GDM1 (cell line): ENCODE measurements at places on chromosomes 5 and 9.

GRCh38 chr5:52844885-52845284 lies 57.2 kb downstream of the ITGA1 start:
- DNase-seq, result no peak

- no peak for DNase-seq
Observed at GRCh38 chr5:62579761-62580160, 1.1 kb downstream of the LRRC70 start.

- DNase-seq, result no peak
Observed at GRCh38 chr9:103707181-103707580, 386.9 kb upstream of the SMC2 start.

- DNase-seq, result no peak
Observed at GRCh38 chr5:84092738-84093137, 291.9 kb downstream of the EDIL3 start.

- no peak for DNase-seq
Observed at GRCh38 chr9:127539259-127539981, 72.7 kb upstream of the STXBP1 start.

- no peak for DNase-seq
Observed at GRCh38 chr9:126295516-126295915, 31.1 kb upstream of the MVB12B start.

DNA sequence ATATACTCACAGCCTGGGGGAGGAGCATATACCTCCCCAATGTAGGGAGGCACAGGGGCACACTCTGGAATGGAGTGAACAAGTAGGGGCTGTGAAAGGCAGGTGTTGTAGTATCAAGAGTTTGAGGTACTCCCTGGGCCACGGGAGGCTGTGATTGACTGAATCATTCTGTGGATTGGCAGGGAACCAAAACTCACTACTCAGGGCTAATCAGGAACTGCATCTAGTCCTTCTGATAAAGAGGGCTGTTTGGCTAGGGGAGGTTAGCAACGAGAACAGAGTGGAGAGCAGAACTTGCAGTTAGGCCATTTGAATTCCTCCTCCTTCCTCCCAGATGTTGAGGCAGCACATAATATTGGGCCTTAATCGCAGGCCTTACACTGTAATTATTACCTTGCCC lies 369.2 kb upstream of the MPDZ start:
- no peak for DNase-seq

- no peak for DNase-seq
Observed at GRCh38 chr5:38259062-38259808, 876 bp downstream of the EGFLAM start.

DNA sequence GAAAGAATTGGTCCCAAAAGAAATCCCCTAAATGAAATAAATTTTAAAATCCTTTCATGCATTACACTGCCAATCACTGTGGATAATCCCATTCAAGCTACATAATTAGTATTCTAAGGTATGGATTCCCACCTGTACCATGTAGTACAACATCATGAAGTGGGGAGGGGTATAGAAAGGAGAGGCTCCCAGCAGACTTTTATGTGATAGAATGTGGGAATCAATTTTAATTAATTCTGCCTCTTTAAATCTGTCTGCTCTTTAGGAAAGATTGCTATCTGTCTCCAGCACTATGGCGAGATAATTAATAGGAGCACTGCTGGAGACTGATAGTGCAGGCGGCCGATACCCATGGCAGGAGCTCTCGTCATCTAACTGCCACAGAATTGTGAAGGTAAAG lies 95.4 kb downstream of the CDH12 start:
- DNase-seq, result no peak

DNA sequence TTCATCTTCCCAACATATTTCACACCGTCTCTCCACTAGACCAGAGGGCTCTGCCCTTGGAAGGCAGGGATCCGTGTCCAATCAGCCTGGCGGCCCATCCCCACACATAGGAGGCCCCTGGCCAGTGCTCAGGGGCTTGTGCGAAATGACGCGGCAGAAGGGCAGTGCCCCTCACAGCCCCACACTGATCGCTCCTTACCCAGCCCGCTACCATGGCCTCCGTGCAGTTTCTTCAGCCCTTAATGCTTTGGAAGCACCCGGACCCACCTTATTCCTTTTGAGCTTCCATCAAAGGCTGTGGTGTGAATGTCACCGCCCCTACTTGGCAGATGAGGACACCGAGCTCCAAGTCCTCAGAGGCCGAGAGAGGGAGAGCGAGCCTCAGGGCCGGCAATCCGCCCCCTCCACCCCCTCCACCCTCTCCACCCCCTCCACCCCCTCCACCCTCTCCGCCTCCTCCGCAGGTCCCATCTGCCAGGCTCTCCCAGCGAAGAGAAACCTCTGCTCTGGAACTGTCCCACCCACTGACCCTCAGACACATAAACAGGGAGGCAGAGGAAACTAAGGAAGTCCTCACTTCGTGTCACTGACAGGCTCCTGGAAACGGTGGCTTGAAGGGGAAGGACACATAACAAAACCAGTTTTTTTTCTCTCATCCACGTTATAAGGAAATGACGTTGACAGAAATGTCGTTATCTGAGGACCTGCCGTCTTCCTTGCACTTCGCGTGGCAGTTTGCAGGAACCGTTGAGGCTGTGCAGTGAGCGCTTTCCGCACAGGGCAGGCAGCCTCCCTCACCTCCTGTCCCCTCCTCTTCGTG lies 13.9 kb downstream of the QSOX2 start:
- DNase-seq, result peak; percentile 74

DNA sequence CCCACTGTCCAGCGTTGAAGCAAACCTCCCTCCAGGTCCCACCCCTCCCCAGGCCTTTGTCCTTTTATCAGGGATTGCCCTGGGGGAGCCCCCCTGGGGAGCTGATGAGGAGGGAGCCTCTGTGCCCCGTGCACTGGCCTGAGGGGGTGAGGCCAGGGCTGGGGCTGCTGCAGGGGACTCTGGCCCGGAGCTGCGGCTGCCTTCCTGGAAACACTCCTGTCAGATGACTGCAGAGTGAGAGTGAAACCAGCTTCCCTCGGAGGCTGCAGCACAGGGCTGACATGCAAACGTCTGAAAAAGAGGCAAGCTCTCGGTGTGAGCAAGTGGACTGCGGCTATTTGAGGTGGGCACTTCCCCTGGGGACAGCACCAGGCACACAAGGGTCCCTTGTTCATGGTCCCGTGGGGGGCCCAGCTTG lies 4.6 kb upstream of the TRAF2 start:
- no peak for DNase-seq

DNA sequence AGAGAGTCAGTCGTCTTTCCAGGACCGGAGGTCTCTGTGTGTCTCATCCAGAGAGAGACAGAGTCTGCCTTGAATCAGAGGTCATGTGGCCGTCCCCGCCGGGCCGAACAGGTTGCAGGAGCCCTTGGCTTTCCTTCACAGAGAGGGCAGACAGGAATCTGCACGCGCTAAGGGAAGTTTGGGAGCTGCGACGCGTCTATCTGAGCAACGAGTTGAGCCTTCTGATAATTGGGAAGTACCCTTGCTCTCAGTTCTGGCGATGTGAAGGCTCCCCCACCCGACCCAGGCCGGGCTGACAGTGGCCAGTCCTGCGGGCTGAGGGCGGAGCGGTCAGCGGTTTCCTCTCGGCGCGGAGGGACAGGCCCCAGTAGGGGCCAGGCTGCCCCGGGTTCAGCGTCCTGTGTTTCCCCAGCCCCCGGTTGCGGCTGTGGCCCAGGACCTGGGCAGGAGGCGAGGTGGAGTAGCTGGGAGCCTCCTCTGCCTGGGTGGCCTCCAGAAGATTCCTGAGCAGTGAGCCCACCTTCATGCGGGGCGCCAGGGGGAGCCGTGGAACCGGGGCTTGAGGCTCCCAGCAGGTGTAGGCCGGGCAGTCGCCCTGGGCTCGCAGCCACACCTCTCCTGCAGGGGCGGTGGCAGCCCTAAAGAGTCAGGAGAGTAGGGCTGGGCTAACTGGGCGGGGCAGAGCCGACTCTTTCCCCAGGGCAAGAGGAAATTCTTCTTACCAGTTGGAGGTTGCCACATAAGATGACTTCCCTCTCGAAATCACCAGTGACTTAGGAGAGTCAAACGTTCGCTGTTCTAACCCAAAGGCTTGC lies 13.9 kb downstream of the NR2F1 start:
- no peak for DNase-seq

GRCh38 chr5:35436400-35437057 lies 181.1 kb upstream of the SPEF2 start:
- peak; percentile 3 for DNase-seq

GRCh38 chr5:1634337-1634661 lies 110.5 kb upstream of the LPCAT1 start:
- no peak for DNase-seq

DNA sequence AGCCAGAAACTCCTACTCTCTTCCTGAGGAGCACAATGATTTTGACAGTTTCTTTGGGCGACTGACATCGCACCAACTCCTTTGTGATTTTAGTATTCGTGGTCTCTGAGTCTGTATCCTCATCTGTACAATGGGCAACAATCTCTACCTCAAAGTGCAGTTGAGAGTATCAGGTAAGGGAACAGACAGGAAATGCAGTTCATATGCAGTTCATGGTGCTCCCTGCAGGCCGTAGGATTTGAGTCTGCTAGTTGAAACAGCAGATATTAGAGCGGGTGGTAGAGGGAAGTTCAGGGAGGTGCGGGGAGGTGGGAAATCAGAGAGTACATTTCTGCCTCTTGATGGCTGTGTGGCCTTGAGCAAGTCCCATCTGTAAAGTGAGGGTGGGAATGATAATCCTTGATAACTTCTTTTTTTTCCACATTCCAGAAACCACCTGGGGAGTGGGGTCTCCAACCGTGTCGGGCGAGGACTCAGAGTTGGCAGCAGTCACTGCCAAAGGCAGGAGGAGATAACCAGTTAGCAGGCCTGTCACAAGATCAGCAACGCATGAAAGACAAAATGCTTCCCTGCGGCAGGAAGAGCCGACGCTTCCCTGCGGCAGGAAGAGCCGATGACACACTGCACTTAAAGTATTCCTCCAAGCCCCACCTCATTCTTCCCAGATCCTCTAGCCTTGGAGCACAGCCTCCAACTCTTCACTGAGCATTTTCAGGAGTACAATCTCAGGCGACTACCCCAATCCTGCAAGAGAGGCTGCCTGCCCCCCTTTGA lies 6.0 kb upstream of the NEK6 start:
- DNase-seq, result no peak

DNA sequence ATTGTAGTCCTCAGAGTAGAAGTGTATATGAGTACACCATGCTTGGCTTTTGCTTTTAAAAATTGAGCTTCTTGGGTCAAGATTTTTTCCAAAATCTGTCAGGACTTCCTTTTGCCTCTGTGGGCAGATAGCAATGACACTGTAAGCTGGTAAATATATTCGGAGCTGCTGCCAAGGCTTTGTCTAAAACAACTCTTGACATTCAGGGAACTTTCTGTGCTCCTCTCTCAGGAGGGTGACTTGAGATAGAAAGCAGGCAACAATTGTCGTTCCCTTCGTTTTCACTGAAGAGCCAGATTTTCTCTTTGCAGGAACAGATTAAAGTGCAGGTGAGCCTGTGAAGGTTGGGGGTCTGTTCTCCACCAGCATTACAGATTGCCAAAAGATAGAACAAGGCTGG lies 230.5 kb downstream of the MAST4 start:
- DNase-seq, result no peak

DNA sequence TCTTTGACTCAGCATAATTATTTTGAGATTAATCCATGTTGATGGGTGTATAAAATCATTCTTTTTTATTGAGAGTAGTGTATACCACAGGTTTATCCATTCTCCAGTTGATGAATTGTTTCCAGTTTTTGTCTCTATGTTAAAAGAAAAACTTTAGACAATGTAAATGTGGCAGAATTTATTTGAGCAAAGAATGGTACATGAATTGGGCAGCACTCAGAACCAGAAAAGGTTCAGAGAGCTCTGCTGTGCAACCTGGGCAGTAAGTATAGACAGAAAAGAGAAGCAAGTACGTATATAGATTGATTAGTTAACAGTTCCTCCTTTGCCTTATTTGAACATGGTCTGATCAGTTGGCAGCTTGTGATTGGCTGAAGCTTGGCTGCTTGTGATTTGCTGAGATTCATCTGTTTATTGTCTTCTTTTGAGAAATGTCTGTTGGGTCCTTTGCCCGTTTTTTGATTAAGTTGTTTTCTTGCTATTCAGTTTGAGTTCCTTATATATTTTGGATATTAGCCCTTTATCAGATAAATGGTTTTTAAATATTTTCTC lies 41.4 kb downstream of the CDC42SE2 start:
- no peak for DNase-seq

DNA sequence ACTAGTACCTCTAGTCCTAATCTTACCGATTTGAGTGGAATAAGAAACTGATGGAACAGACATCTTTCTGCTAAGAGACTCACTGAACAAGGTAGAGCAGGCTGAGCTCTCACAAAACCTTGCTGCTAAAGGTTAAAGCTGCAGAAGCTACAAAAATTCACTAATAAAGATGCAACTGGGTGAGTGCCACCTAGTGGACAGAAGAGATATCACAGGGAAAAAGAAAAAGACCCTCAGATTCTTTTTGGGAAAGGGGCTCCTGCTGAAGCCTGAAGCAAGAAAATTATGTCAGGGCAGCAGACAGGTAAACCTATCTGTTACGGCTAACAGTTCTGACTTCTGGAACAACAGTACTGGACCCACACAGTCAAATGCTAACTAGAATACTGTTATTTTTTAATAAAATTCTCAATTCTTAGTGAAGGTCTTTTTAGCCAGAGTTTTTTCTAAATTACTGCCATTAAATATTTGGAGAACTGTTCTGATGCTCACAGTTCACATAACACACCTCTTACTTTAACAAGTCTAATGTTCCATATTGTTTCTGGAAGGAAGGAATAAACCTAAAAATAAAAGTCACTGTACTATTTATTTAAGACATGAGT lies 51.2 kb downstream of the DIAPH1 start:
- DNase-seq, result no peak

DNA sequence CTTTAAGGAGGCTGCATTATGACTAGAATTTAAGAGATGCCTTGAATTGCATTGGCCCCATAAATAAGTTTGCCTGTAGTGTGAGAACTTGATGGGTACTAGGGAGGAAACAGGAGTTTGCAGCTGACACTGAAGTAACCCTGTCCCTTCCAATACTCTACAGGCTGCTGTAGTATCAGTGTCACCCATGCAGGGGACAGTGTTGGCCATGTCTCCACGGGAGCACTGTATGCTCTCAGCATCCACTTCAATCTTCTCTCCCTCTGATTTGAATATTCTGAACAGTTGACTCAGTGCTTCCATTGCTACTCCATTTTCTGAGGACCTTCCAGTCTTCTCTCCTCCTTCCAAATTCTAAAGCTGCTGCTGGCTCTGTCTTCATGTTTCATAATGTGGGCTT lies 11.4 kb upstream of the IFNA14 start:
- DNase-seq, result no peak

DNA sequence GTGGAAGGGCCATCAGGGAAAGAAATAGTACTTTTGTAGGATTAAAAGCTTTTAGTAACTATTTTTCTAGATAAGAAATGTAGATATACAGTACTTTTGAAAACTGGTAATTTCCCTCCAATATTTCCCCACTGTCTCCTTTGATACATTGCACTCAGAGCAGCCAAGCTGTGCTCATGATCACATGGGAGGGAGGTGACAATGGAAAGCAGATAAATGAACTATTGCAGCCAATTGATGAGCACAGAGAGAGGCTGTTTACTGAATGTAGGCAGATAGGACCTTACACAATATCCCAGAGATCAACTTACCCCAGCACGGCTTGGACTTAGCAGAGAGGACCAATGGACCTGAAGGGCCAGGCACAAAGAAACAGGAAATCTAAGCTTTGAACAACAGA lies 178.0 kb upstream of the NREP start:
- DNase-seq, result no peak

- DNase-seq, result no peak
Observed at GRCh38 chr9:111501648-111502047, 17.5 kb upstream of the ECPAS start.
